ENCODE measurements at places on chromosomes 5 and 9. TPM values are rescaled to one million over a fixed set of nuclear protein-coding genes. Genes with fewer than 3 reads are reported as not detected.

Gene CCDC192
- polyA plus RNA-seq, result not detected

Gene ACOT12
- not detected for polyA plus RNA-seq

Gene WDR38
- not detected for polyA plus RNA-seq

Gene SLC6A7
- not detected for polyA plus RNA-seq

Gene RC3H2
- 5.4 TPM for polyA plus RNA-seq

Gene RASGEF1C
- not detected for polyA plus RNA-seq

All from pancreas (tissue), 10 donors.